ENCODE measurements at places on chromosomes 12 and 14.

GRCh38 chr14:100864960-100865681 lies 38.4 kb downstream of the RTL1 start:
- DNase-seq = no peak

GRCh38 chr14:22991852-22992251 lies 9.5 kb upstream of the AJUBA start:
- no peak for DNase-seq

GRCh38 chr14:71651228-71651627 lies 281.0 kb upstream of the RGS6 start:
- DNase-seq = no peak

- no peak for DNase-seq
Observed at GRCh38 chr14:78498062-78498595, 328.0 kb downstream of the NRXN3 start.

DNA sequence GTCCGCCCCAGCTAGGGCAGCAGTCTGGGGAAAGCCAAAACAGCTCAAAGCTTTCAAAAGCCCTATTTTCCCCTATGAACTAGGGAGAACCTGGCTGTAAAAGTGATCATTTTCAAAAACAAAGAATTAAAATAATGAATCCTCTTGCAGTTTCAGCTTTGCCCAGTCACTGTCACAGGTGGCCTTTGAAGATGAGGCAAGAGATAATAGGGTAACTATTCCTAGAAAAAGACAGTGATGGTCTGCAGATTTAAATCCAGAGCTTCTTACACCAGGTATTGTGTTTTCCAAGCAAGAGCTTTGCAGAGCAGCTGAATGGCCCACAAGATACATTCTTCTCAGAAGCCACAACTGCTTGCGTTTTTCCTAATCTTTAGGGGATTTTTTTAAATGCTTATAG lies 80.2 kb upstream of the NUDT4 start:
- DNase-seq = no peak

GRCh38 chr12:127416796-127417195 lies 850.2 kb upstream of the TMEM132C start:
- no peak for DNase-seq

DNA sequence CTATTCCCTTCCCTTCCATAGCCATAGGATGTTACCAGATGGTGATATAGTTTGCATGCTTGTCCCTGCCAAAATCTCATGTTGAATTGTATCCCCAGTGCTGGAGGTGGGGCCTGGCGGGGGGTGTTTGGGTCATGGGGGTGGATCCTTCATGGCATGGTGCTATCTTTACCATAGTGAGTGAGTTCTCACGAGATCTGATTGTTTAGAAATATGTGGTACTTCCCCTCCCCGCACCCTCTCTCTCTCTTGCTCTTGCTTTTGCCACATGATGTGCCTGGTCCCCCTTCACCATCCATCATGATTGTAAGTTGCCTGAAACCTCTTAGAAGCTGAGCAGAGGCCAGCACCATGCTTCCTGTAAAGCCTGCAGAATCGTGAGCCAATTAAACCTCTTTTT lies 181.3 kb downstream of the CAND1 start:
- DNase-seq = no peak

- DNase-seq = no peak
Observed at GRCh38 chr14:20184181-20184580, 6.5 kb upstream of the OR11G2 start.

- no peak for DNase-seq
Observed at GRCh38 chr12:3881281-3881950, 8.2 kb upstream of the PARP11 start.

DNA sequence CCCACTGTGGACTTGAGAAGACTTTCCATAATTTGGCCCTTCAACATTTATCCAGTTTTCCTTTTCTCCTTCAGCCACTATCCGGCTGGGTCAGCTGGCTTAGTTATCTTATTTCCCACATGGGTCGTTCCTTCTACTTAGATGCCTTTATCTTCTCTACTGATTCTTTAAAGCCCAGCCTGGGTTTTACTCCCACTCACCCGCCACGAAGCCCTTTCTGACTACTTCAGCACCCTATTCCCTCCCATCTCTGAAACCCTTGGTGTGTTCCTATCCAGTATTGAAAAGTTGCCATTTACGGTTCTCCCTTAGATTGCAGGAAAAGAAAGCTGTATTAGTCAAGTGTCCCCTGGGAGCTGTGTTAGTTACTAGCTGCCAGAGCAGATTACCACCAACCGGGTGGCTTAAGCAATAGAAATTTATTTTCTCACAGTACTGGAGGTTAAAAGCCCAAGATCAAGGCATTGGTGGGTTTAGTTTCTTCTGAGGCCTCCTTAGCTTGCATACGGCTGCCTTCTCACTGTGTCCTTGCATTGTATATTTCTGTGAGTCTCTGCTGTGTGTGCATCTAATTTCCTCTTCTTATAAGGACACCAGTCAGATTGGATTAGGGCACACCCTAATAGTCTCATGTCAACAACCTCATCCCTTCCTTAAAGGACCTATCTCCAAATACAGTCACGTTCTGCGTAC lies 105.5 kb downstream of the GPATCH2L start:
- DNase-seq = no peak

DNA sequence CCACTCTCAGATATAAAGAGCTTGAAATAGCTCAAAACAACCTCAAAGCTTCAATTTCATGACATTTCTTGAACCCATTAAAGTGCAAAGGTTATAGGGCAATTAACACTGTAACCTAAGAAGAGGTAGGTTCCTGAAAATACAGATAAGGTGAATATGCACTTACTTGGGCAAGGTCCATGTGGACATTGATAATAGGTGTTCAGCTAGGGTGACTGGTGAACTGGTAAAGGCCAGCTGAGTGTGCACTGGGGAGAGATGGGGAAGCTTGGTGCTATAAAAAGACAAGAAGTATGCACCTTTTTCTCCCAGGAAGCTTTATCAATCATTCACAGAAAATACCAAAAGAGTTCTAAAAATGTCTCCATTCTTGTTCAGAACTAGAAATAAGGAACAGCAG lies 418.6 kb downstream of the SLC16A7 start:
- DNase-seq = no peak

DNA sequence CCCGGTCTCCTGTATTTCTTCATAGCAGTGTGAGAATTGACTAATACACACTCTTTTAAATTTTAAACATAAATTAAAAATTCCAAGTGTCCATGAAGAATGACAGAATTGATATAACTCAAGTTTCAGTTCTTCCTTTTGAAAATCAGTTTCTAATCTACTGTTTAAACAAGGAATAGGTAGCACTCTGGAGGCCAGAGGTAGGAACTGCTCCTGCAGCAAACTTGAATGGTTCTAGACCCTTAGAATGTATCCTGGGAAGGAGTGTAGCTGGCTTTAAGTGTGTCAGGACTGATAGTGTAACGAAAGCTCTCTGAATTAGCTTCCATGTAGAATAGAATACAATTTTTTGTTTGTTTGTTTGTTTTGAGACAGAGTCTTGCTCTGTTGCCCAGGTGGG lies 76.8 kb downstream of the AKAP6 start:
- no peak for DNase-seq

GRCh38 chr12:53352331-53353256 lies 16.4 kb upstream of the SP7 start:
- DNase-seq = peak; percentile 84

- no peak for DNase-seq
Observed at GRCh38 chr12:106670131-106670530, 87.3 kb downstream of the RFX4 start.

GRCh38 chr12:40226705-40227104 lies 1.9 kb downstream of the LRRK2 start:
- DNase-seq = no peak

DNA sequence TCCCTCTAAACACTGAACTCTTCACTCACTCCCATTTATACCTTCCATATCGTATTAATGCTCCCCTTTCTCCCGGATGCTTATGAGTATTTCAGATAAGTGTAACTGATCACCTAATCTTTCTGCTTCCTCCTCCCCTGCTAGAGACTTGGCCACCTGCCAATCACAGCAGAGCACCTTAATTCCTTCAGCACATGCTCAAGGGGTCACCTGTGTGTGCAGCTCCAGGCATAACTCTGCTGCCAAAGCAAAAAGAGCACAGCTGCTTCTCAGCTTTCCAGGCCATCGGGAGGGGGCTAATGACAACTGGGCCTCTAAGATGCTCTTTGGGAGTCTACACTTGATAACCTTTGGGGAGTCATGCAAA lies 106.9 kb upstream of the DYRK2 start:
- DNase-seq = no peak

GRCh38 chr14:99790978-99791376 lies 2.2 kb upstream of the EML1 start:
- DNase-seq = no peak

- DNase-seq = no peak
Observed at GRCh38 chr14:31930493-31931240, 146.4 kb upstream of the ARHGAP5 start.

DNA sequence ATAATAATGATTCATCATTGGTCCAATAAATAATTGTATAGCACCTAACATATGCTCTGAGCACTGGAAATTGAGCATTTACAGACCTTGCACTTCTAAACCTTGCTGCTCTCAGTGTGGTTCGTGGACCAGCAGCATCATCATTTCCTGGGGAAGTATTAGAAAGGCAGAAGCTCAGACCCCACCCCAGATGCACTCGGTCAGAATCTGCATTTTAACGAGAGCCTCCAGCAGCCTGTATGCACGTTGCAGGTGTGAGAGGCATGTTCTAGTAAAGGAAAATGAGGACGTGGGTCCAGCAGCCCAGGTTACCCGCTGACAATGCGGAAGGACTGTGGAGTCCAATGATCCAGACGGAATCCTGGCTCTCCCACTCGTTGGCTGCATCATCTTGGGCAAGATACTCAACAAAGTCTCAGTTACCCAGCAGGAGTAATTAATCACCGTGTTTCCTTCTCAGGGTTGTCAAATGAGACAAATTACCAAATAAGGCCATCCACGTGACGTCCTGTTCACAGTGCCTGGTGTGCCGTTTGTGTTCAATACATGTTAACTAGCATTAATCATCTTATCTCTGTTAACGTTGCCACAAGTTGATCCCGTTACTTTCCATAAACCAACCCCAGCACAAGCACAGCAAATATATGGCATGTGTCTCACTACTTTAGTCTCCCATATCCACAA lies 49.2 kb upstream of the CCND2 start:
- DNase-seq = no peak

- DNase-seq = no peak
Observed at GRCh38 chr12:47672068-47672467, 33.8 kb downstream of the RPAP3 start.

- DNase-seq = no peak
Observed at GRCh38 chr14:89255852-89256251, 161.2 kb downstream of the FOXN3 start.

DNA sequence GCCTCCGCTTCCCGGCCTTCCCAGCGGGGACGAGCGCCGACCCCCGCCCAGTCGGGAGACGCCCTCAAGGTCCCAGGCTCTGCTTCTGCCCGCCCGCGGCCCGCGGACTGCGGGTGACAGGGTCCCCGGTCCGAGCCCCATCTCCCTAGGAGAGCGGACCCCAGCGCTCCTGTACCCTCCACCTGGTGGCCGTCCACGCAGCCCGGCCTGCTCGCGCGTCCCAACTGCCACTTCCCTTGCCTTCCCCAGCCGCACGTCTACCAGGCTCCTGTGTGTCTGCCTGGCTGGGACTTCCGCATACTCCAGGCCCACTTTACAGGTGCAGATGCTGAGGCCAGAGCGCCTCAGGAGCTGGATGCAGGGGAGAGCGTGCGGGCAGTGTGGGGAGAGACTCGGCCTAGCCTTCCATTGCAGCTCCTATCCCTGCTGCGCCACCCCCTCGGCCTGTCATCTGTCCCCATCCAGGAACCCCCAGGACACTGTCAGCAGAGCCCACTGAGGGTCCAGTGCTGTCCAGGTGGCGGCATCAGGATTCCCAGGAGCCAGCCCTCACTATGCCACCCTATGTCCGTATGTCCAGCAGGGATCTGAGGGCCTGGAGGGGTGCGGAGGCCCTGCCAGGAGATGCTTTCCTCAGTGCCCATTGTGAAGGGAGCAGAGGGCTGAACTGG lies 8.0 kb upstream of the ANKRD9 start:
- no peak for DNase-seq

- DNase-seq = no peak
Observed at GRCh38 chr12:12546314-12546772, 16.3 kb downstream of the DUSP16 start.

DNA sequence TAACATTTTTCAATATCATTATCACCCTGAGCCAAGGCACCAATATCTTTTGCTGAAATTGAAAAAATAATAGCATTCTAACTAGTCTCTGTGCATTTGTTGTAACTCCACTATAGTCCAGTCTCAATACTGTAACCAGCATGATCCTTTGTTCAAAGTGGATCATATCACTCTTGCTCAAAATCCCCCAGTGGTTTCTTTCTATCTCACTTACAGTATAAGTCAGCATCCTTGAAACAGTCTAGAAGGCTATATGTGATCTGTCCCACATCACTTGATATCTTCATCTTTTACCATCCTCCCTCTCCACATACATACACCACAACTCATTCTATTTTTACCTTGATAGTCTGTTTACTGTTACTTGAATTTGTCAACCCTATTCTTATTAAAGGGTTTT lies 435.7 kb downstream of the CCER1 start:
- no peak for DNase-seq

GRCh38 chr14:53564870-53565269 lies 391.8 kb downstream of the BMP4 start:
- no peak for DNase-seq

- no peak for DNase-seq
Observed at GRCh38 chr14:104868811-104869572, 3.9 kb downstream of the CEP170B start.

- peak; percentile 59 for DNase-seq
Observed at GRCh38 chr12:94560431-94561221, 89.7 kb downstream of the TMCC3 start.

DNA sequence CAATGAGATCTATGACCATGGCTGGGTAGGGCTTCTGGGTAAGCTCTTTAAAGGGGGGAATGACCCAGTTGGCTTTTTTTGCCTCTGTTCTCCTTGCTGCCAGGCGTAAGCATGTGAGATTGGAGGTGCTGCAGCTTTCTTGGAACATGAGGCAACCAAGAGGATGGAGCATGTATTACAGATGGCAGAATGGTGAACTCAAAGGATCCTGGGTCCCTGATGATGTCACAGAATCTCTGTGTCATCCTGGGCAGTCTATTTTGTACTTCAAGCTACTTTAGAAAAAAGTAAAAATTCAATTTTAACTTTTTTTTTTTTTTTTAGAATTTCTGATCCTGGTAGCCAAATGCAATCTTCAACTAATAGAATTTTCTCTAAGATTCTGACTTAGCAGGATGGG lies 8.0 kb downstream of the KRT82 start:
- DNase-seq = no peak

All from GM13976 (cell line).